ENCODE measurements at places on chromosomes 2 and 18.

DNA sequence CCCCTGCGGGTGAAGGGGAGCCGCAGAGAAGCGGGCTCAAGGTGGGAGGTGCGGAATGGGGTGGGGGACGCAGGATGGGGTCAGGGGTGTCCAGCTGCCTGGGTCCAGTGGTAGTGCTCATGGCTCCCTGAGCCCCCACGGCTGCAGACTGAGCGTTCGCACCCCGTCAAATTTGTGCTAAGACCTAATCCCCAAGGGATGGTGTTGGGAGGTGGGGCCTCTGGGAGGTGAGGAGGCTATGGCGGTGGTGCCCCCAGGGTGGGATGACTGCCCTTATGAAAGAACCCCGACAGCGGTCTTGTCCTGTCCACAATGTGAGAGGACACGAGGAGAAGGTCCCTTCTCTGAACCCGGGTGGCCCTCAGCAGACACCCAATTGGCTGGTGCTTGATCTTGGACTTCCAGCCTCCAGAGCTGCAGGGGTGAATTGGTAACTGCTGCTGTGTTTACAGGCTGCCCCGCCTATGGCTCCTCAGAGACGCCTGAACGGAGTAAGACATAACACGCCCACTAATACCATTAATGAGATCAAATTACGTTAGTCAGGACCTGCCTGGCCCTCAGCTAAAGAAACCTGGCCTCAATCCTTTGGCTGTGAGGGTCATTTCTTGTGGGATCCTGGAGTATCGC, 42.6 kb downstream of the PXDN start:
- DNase-seq = no peak

GRCh38 chr18:41226911-41227310, 728.1 kb upstream of the PIK3C3 start:
- no peak for DNase-seq

- no peak for DNase-seq
Measured at GRCh38 chr2:23901966-23902846, 24.7 kb downstream of the ATAD2B start.

GRCh38 chr2:58202404-58202803, 38.7 kb downstream of the FANCL start:
- no peak for DNase-seq

DNA sequence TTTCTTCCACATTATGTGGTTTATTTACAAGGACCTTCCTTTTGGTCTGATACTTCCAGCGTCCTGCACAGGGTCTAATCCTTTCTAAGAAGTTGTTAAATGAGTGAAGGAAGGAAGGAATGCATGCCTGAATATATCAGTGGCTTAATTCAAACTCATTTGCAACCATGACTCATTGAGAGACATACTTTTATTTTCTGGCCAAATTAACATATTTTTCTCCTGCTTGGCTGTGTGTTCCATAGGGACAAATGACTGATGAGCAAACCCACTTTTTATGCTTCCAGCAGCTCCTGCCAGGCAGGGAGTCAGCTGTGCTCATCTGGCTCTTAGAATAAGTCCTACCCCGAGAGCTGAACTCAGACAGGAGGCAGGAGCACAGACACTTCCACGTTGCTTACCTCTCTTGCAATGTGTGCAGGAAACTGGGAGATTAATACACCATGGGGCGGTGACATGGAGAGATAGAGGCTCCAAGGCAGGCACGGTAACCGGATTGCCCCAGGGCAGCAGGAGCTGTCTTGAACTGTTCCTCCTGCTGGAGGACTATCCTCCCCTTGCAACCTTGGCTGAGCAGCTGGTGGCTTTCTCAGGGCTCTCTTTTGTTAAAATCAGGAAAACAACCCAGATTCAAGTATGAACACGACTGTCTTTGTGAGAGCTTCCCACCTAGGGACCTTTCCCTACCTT, 667.5 kb upstream of the HS6ST1 start:
- DNase-seq = no peak

GRCh38 chr18:62963507-62963906, 248.2 kb downstream of the PHLPP1 start:
- no peak for DNase-seq

DNA sequence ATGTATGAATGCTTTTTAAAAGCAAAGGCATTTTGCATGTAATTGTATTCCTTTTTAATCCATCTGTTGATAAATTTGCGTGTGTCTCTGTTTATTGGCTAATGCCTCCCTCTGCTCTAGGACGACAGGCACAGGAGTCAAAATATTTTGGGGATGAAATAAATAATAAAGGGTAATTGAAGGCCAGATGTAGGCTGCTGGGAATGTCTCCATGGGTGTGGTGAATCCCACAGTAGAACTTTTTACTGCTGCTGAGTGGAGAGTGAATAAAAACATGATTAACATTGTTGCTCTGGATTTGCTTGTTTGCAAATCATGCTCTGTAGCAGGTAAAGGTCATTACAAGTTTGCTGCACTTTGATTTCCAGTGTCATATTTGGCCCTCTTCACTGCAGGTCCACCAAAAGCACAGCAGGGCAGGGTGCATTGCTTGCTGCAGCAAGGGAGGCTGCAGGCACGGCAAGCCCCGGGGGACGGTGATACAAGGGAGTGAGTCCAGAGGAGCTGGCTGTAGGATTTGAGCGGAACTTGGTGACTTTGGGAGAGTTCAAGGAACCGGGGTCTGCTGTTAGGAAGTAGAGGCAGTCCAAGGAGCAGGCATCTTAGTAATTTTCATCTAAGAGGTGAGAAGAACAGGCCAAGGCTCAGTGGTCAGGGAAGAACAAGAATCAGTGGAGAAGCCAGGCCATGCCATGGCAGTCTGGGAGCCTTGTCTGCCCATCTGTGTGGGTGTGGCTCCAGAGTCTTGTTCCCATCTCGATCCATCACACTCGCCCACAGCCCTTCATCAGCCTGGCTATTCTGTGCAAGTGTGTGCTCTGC, 201.5 kb upstream of the RAB6C start:
- DNase-seq = no peak

Data from stimulated activated CD8-positive, alpha-beta memory T cell treated with anti-CD3 and anti-CD28 coated beads, Interleukin-7, amount 100 ng/mL, for 1 hour (primary cell).